ENCODE measurements at places on chromosomes 12 and 14.

DNA sequence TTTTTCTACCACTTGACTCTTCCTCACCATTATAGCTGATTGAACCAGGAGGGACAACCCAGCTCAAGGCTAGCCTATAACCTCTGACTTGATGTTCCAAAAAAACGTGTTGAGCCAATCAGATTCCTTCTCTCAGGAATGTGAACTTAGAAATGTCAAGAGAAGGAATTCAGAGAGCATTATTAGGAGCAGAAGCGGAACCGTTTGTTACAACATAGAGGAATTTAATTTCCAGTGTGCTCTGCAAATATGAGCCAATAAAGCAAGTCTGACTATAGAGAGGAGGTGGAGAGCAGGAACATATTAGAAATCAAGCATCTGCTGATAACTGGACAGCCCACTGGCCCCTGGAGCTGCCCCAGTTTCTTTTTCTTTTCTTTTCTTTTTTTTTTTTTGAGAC lies 15.3 kb upstream of the PELI2 start:
- DNase-seq, result no peak

- DNase-seq, result no peak
These were observed 20.4 kb downstream of the CMKLR1 start for GRCh38 chr12:108318472-108319275.

GRCh38 chr14:95841668-95842067 lies 35.0 kb upstream of the TUNAR start:
- no peak for DNase-seq

- DNase-seq, result no peak
These were observed 15.5 kb upstream of the ANO4 start for GRCh38 chr12:100778967-100779590.

GRCh38 chr14:37472906-37473305 lies 122.1 kb downstream of the FOXA1 start:
- DNase-seq, result no peak

- no peak for DNase-seq
These were observed 26.4 kb downstream of the ZCCHC8 start for GRCh38 chr12:122474324-122474716.

GRCh38 chr14:53714495-53715192 lies 242.0 kb downstream of the BMP4 start:
- DNase-seq, result no peak

DNA sequence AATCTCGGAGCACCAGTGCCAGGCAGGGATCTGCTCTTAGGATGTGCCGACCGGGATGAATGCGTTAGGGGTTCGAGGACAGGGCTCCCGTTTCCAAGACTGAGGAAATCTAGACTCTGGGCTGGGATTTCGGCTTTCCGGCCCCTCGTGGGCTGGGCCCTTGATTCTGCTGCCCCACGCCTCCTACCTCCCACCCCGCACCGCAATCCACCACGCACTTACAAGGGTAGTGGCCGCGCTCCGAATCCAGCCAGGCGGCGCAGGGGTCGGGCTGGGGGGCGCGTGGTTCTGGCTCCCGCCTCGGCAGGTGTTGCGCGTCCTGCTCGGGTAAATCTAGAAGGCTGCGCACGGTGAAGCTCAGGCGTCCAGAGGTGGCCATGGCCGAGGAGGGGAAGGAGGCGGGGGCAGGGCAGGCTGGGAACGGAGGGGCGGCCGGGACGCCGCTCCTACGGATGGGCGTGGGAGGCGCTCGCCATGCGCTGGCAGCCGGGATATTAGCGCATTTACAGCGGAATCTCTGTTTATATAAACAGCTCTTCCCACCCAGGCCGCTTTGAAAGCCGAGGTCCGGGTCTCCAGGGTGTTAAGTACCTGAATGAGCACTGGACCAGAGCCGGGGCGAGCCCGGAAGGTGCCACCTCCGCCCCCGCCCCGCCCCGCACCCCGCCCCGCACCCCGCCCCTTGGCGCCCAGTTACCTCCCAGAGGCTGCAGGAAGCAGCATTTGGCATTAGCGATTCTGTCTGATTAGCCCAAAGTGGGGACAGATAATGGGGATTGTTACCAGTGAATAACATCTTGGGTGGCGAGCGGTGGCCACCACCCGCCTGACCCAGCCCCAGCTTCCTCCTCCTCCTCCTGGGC lies at the start of gene NKX2-8:
Gene NKX2-8, minus strand, starts transcription at position 604 of the 863 bp plus-strand sequence. Its CDS starts 225 bp downstream, at position 379.
- DNase-seq, result no peak

GRCh38 chr12:93127582-93128331 lies 198.7 kb upstream of the EEA1 start:
- DNase-seq, result no peak

GRCh38 chr12:943051-943450 lies 6.4 kb downstream of the RAD52 start:
- DNase-seq, result no peak

DNA sequence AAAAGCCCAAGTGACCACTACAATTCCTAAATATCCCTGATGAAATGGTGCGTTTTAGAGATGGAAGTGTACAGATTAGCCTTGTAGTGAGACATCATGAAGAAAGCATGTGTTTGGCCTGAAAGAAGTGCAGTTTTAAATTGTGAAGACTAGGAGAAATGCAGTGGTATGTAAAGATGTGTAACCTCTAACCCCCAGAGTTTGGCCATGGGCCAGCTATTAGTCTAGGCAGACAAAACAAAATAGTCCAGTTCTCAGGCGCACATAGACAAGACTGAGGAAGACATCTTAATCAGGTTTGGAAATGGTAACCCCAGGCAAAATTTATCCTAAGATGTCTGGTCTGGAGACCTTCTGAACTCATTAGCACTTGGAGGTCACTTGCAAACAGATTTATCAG lies 23.4 kb downstream of the WBP11 start:
- DNase-seq, result no peak

- DNase-seq, result no peak
These were observed 16.5 kb downstream of the SLC15A4 start for GRCh38 chr12:128807161-128807724.

- no peak for DNase-seq
These were observed 4.8 kb downstream of the TGFB3 start for GRCh38 chr14:75976826-75977581.

- DNase-seq, result no peak
These were observed 33.3 kb upstream of the UBC start for GRCh38 chr12:124947561-124948398.

Data from GM06990 (cell line).